Right cardiac atrium (tissue), 5 donors: ENCODE measurements at places on chromosomes 1 and 21. TPM values are rescaled to one million over a fixed set of nuclear protein-coding genes. Genes with fewer than 3 reads are reported as not detected.
A peak's percentile ranks its signal among the peaks of the same experiment; 100 is the strongest.

The AKR1A1 gene
- total RNA-seq: 106 TPM

The GNG4 gene
- not detected for total RNA-seq

The SHE gene
- 17.4 TPM for total RNA-seq

GRCh38 chr1:163029901-163030300 is 39.3 kb upstream of the RGS4 start:
- DNase-seq: no peak

- no peak for DNase-seq
Measured at GRCh38 chr1:175878775-175879174, 135.4 kb upstream of the TNR start.

DNA sequence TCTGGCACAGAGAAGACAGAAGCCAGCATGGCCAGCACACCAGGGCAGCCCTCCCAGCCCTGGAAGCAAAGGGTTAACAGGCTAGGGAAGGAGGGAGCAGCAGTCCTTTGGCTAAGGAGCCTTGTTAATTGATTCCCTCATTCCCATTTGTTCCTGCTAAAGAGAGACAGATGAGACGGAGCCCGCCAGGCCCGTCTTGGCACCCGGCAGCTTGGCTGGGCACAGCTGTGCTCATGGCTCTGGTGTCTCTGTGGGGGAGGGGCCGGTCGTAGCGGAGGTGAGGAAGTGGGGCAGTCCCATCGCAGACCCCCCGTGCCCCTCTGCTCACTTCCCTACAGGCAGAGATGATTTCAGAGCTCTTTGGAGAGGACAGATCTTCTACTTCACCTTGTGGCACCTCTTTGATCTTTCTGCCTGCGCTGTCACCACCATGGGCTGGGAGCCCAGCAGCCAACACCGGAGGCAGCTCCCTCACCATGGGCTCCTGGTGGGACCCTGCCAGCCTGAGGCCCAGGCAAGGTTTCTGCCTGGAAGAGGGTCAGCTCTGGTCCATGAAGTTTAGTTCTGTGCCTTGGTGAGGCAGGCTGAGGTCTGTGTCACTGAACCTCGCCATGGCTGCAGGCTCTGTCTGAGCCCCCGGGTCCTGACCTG is 38.0 kb downstream of the FOXO6 start:
- peak; percentile 46 for DNase-seq

DNA sequence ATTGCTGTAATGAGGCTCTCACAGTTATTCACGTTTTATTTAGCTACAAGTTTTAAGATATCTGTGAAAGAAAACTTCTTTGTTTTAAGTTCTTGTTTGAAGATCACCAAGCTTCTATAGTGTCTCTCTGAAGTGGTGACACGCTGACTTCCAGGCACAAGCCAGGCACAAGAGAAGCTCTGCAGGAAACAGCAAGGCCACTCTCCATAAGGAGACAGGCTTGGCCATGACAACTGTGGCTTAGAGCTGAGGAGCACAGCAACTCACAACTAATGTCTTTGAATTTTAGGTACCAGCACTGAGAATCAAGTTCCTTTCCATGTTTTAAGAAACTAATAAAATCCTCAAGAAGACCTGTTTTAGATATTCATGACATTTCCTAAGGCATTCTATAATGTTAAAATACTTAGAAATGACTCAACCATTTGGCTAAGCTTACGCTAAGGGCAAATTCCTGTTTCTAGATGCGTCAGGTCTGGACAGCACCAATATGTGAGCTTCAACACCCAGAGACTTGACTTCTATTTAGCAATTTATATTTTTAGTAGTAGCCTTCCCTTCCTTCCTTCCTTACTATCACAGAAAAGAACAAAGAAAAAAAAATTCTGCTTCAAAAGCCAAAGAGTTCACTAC is 40.2 kb downstream of the APP start:
- DNase-seq: no peak

- no peak for DNase-seq
Measured at GRCh38 chr21:41368735-41369104, 6.9 kb downstream of the MX2 start.

GRCh38 chr1:101264697-101265096 is 27.9 kb downstream of the S1PR1 start:
- no peak for DNase-seq

DNA sequence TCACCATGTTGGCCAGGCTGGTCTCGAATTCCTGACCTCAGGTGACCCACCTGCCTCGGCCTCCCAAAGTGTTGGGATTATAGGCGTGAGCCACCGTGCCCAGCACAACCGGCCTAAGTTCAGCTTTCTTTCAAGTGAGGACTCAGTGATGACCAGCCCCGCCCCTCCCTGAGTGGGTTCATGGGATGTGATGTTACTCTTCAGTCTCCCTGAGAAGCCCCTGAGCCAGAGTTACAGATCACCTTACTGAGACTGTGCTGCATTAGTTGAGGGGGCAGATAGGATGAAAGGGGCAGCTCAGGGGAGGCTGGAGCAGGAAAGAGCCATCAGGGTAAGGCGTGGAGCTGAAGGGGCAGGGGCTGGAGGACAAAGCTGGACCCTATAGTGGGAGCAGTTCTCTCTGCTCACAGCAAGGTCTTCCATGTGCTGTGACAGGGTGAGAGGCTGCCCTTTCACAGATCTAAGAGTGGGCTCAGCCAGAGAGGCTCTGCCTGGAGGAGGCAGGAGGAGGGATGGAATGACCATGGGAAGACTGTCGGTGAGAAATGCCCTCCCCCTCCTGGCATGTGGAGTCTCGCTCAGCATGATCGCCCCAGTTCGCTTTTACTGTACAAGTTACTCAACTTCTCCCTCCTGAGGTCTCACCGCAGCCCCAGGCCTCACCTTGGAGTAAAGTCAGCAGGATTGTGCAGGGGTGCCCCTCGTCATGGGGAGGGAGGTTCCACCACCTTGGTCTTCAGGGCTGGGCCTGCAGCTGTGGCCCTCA is 13.4 kb downstream of the SH2D2A start:
- no peak for DNase-seq

GRCh38 chr1:20834780-20835179 is 47.7 kb upstream of the HP1BP3 start:
- no peak for DNase-seq

GRCh38 chr1:3139451-3139852 is 70.4 kb downstream of the PRDM16 start:
- DNase-seq: no peak
